HCEC 1CT (cell line): ENCODE measurements at places on chromosomes 4 and X.

- no peak for DNase-seq
These were observed 159.0 kb downstream of the CHIC2 start for GRCh38 chr4:53905276-53905940.

DNA sequence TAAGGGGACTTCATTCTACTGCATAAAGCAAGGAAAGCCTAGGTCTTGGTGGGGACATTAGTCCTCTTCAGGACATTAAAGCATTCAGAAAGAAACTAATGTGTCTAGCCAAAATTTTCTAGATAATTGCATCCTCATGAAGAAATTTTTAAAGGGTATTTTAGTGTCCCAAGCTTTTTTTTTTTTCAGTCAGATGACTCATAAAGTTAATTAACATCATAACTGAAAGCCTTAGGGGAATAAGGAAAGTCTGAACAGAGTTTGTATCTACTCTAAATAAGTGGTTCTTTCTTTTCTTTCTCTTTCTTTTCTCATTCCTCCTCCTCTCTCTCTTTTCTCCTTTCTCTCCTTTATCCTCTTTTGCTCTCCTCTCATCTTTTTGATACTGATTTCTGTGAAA is 202.4 kb downstream of the ADAMTS3 start:
- no peak for DNase-seq

DNA sequence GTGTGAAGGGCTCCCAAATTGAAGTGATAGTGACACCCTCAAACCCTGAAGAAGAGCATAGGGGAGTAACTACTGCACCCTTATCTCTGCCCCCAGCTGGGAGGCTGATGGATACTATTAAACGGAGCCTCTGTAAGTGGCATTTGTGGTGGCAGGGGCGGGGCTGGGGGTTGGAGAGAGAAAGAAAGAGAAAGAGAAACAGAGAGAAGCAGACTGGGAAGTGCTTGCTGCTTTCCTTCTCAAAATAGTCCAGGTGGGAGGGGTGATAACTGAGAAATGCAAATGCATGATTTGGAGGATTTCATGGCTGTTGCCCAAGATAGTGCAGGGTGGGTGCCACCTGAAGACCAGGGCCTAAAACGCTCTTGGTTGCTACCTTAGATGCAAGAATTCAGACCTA is 253.5 kb upstream of the GATB start:
- no peak for DNase-seq

- no peak for DNase-seq
These were observed 109.4 kb upstream of the C1GALT1C1 start for GRCh38 chrX:120739300-120739699.

DNA sequence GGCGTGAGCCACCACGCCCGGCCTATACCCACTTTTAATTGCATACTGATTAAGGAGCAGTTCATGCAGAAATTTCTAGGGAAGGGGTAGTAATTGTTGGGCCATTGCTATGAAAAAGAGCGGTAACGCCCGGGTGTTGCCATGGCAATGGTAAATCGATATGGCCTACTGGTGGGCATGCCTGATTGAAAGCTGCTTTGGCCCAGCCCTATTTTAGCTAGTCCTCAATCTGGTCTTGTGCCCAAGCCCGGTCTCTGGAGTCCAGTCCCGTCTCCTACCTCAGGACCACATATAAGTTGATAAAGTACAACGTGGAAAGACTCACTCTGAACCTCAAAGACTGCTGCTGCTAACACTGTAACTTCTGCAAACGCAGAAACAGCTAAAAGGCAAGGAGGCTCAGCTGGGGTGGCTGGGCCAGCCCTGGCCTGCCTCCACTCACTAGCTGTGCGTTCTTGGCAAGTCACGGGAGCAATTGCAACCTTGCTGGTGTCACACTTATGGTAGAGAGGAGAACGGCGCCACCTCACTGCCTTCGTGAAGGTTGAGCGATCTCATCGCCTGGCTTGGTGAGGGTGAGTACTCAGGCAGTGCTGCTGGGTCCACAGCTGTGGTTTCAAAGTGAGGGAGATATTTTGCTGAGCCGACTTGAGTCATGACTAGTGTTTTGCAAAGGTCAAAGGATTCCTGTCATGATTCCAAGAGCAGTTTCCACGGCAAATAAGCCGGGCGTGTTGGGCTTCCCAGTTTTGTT is 57.0 kb upstream of the GRPEL1 start:
- peak; percentile 65 for DNase-seq
